ENCODE measurements at places on chromosomes 16 and 17. TPM values are rescaled to one million over a fixed set of nuclear protein-coding genes. Genes with fewer than 3 reads are reported as not detected.

TAC4 gene
- total RNA-seq: not detected

ESRP2 gene
- total RNA-seq: under 0.01 TPM

SDR42E2 gene
- total RNA-seq: 0.08 TPM

MED9 gene
- total RNA-seq: 6.8 TPM

B3GNT9 gene
- 26.5 TPM for total RNA-seq

ELMO3 gene
- total RNA-seq: 0.45 TPM

ACSM5 gene
- not detected for total RNA-seq

HCRT gene
- total RNA-seq: not detected

NOTUM gene
- 0.08 TPM for total RNA-seq

ALG1 gene
- 24.7 TPM for total RNA-seq

CD300E gene
- total RNA-seq: not detected

TBC1D3E gene
- total RNA-seq: not detected

SLFN13 gene
- 1.7 TPM for total RNA-seq

RPL19 gene
- 2,907 TPM for total RNA-seq

OR3A3 gene
- not detected for total RNA-seq

PERCC1 gene
- not detected for total RNA-seq

KRTAP4-6 gene
- not detected for total RNA-seq
